Neural crest cell (in vitro differentiated cells): ENCODE measurements at places on chromosomes 13 and 19.
A peak's percentile ranks its signal among the peaks of the same experiment; 100 is the strongest.

DNA sequence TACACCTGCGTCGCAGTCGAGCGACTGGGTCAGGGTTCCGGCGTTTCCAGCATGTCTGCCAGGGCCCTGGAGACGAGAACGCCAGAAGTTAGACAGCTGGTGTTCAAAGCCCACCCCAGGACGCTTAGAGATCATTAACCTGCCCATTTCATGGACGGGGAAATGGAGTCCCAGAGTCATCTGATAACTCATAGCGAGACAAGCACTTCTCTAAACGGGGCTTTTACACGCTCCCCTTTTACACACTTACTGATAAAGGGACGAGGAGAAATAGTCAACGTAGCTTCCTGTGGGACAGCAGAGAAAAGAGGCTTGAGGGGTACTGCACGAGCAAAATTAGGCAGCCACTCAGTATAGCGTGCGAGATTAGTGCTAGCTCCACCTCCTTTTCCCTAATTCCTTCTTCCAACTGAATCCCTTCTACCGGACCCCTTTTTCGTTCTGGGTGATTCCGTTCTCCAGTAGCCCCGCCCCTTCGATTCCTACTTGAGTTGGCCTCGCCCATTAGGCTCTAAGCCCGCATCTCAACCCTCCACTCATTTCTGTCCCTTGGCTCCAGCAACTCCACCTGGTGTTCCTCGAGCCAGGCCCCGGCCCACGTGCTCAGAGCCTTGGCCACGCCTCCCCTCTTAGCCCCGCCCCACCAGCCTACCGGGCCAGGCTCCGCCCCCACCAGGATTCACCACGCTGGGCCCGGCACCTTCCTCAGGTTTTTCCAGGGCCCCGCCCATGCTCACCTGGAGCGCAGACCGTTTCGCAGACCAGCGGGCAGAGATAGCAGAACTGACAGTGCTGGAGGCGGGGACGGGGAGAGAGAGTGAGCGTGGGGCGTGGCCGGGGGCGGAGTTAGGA is 3.7 kb downstream of the HRC start:
- peak; percentile 48 for DNase-seq

- no peak for DNase-seq
Observed at GRCh38 chr13:101049166-101049850, 367.0 kb downstream of the NALCN start.

GRCh38 chr13:101116341-101116740 is 300.0 kb downstream of the NALCN start:
- DNase-seq, result no peak

DNA sequence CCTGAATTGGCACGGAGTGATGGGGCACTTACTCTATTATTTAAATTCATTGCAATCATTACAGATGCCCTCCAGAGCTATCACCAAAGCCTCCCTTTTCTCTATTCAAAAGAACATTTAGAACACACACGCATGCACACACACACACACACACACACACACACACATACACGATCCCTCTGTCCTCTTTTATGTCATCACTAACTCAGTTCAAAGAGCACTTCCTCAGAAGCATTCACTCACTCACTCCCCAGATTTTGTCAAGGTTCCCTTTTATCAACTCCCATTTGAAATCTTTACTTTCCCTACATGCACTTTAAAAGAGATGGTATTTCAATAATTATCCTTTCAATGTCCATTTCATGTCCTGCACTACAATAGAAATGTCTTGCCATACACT is 22.4 kb upstream of the IGFL4 start:
- no peak for DNase-seq

DNA sequence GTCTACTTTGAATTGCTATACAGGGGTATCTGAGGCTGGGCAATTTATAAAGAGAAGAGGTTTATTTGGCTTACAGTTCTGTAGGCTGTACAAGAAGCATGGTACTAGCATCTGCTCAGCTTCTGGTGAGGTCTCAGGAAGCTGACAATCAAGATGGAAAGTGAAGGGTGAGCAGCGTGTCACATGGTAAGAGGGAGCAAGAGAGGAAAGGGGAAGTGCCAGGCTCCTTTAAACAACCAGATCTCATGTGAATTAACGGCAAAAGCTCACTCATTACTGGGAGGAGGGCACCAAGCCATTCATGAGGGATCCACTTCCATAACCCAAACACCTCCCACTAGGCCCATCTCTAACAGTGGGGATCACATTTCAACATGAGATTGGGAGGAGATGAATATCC is 222.4 kb downstream of the TDRD3 start:
- DNase-seq, result no peak

DNA sequence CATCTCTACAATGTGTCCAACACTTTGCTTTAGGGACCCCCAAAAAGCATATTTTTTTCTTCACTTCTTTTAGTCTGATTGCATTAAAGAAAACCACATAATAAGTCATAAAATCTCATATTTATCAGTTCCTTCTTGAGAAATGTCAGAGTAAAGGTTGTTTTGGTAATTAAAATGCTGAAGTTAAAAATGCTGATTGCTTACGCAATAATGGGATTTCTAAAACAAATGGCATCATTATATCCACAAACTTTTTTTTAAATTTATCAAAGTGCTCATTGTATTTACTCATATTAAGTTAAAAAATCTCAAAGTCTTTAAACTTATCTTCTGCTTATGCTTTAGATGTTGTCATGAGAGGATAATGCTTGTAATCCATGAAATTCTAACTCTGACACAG is 737.2 kb upstream of the ARGLU1 start:
- no peak for DNase-seq

GRCh38 chr13:26656919-26657318 is 99.4 kb downstream of the WASF3 start:
- no peak for DNase-seq

GRCh38 chr13:110348309-110349105 is 41.4 kb downstream of the COL4A2 start:
- no peak for DNase-seq
